H54 (cell line): ENCODE measurements at places on chromosomes 6 and 20.

DNA sequence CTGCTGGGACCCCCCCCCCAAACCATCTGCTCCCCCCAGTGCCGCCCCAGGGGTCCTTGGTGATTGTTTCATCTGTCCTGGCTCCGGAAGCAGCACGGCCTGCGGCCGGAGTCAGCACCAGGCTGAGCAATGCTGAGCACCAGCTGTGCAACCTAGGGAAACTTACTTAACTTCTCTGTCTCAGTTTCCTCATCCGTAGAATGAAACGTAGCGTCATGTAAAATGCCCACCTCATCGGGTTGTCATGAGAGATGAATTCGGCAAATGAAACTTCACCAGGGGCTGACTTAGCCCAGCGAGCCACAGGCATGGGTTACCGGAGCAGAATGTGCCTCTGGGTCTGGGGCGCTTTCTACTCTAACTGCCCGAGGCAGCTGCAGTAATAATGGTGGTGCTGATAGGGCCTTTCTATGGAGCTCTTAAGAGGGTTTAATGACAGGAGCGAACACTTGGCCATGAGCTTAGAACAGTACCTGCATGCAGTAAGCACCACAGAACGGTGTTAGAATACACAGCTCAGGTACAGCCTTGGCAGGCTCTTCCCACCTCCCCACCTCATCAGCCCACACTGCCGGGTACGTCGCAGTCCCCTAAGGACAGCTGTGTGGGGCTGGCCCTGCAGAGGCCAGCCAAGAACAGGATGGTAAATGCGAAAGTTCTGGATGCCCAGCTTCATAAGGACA is 1.7 kb downstream of the THBS2 start:
- DNase-seq: no peak

DNA sequence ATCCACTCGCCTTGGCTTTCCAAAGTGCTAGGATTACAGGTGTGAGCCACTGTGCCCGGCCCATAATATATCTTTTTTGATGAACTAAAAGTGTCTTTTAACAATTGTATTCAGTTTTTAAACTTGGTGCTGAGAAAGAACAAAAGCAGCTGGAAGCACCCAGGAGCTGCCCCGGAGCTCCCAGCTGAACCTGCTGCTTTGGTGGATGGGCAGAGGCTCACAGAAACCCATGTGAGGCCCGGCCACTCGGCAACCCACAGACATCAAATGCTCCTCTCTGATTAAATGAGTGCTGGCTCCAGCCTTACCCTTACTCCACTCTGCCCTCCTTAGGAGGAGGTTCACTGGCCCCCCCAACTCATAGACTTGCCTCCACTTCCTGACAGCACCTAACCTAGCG is 59.4 kb upstream of the FRMD1 start:
- DNase-seq: no peak

GRCh38 chr6:127199470-127199869 is 67.2 kb upstream of the RNF146 start:
- DNase-seq: no peak

GRCh38 chr6:107867302-107867615 is 43.1 kb upstream of the SCML4 start:
- DNase-seq: no peak

GRCh38 chr20:16444057-16444777 is 129.0 kb downstream of the KIF16B start:
- DNase-seq: no peak

DNA sequence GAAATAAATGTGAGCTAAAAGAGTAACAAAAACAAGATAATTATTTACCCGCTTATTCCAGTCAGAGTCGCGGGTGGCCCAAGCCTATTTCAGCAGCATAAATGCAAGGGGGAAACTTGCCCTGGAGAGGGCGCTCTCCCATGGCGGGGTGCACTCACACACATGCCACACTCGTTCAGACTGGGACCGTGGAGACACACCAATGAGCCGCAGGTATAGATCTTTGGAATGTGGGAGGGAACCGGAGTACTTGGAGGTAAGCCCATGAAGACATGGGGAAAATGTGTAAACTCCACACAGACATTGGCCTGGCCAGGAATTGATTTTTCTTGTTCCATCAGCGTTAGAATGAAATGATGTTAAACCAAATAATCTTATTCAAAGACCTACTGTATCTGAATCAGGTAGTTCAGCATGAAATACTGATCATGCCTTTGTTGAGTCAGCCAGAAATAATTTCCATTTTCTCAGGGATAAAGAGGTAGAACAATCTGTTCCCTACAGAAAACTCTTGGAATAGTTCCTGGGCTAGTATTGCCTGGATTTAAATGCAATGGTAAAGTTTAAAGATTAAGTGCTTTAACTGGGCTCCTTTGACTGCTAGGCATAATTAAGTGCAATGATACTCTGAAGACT is 191.5 kb downstream of the MCHR2 start:
- DNase-seq: no peak

GRCh38 chr6:162468326-162468725 is 259.2 kb downstream of the PRKN start:
- no peak for DNase-seq

- no peak for DNase-seq
These were observed 14.2 kb downstream of the ITCH start for GRCh38 chr20:34377072-34377847.

DNA sequence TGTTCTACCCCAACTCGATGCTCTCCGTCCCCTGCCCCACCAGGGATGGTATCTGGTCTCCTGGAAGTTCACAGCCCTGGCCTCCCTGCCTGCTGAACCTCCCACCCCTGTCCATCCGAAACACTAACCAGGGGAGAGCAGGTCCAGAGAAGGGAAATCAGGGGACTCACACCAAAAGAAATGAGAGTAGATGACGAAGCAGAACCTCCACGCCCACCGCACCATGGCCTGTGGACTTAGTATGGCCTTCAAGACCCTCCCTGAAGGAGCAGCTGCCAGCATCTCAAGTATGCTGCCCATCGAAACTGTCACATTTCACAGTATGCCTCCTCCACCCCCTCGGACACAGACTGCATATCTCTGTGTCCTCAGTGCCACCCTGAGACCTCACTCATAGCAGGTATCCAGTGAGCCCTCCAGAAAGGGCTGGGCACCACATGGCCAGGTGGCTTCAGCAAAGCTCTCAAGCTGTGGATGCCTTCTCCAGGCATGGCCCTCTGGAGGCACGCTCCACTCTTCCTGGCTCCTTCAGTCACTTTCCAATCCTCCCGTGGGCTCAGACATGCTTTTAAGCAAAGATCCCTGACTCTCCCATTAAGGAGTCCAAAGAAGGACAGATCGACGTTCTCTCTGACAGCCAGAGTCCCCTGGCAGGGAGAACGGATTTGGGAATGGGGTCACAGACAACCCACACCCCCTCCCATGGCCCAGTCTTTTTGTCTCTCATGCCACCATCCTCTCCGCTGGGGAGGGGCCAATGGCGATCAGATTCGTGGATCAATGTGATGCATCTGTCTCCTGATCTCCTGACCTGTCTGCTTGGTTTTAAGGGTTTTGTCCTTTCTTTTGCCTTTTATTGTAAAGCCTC is 158.4 kb downstream of the ANKRD60 start:
- DNase-seq: no peak

DNA sequence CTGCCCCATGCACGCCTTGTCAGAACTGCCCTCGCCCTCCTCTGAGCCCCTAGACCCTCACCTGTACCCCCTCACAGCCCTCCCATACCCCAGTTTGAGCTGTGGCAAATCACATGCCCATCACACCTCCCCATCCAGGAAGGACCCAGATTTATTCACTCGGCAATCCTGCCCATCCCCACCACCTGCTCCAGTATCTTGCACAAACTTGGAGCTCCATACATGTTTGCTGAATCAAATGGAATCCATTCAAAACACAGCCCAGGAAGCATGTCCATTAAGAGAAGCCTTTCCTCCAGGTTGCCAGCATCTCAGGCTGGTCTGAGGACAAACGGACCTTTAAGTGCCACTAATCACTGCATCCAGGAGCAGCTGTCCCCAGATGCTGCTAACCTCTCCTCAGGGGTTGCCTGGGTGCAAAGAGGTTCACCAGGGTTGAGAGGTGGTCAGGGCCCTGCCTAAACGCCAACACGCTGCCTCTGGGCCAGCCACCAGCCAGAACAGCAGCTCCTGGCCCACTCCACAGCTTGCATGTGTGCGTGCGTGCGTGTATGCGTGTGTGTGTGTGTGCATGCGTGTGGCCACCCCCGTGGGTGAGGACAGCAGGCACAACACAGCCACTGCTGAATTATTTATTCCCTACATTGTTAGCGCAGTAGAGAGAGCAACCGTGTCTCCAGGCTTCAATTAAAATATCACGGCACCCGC is 31.0 kb downstream of the GRM4 start:
- DNase-seq: no peak

DNA sequence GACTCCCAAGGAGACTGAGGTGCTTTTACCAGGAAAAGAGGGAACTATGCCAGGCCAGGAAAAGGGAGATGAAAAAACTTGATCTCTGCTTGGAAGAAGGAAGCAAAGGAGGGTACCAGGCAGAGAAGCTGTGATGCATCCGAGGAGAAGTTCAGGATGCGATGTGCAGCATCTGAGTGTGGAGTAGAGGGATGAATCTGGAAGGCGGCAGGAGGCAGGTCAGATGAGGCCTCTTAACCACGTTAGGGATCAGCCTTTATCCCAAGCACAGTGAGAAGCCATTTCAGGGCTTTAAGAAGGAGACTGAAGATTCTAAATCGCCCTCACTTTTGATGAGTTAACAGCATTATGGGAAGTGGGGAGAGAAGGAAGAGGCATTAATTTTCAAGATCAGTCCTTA is 44.9 kb upstream of the EYA2 start:
- DNase-seq: no peak

GRCh38 chr6:84615113-84615850 is 149.1 kb downstream of the TBX18 start:
- DNase-seq: no peak

- no peak for DNase-seq
These were observed 83.7 kb downstream of the FYN start for GRCh38 chr6:111789598-111789997.

DNA sequence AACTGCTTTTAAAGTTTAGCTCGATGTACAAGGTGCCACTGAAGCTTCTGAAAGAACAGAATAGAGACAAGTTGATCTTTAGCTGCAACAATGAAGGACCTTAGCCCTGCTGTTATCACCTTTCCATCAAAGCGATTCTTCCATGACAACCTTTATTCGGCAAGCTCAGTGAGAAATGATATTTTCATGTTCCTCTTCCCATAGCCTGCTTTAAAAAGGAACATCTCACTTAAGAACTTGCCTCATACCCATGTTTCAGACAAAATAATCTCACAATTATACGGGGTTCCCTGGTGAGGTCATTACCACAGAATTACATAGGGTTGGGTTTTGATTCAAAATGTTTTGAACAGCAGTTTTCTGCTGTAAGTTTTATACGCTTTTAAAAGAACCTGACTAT is 264.2 kb downstream of the THBS2 start:
- DNase-seq: no peak

GRCh38 chr6:126657561-126658175 is 317.8 kb downstream of the CENPW start:
- DNase-seq: no peak

- no peak for DNase-seq
These were observed 149.5 kb downstream of the RNF144B start for GRCh38 chr6:18536591-18537055.

DNA sequence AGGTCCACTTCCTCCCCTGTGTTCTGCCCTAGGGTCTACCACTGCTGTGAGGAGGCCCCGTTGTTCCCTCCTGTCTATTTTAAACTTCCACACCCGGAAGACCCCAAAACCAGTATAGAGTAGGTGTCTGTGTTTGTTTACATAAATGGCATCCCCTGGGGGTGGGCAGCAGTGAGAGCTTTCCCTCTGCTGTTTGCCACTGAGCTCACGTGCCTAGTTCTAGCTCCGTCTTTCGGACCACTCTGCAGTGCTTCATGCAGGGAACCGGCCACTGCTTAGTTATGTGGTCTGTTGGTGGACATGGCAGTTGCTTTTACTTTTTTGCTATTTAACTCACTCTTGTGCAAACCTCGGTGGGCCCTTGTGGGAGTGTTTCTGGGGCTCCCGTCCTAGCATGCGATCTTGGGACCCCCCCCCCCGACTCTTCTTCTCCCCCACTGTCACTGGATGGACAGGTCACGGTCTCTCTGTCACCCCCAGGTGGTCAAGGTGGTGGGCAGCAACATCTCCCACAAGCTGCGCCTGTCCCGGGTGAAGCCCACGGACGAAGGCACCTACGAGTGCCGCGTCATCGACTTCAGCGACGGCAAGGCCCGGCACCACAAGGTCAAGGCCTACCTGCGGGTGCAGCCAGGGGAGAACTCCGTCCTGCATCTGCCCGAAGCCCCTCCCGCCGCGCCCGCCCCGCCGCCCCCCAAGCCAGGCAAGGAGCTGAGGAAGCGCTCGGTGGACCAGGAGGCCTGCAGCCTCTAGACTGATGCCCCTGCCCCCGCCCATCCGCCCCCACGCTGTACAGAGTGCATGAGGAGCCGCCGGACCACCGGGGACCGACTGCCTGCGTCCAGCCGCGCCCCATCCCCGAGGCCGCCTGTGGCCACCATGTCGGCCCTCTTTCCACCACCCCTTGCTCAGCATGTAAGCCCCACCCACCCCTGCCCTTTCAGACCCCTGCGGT is 40.9 kb downstream of the VSTM2L start:
- DNase-seq: no peak

GRCh38 chr6:5302995-5303622 is 41.8 kb downstream of the FARS2 start:
- DNase-seq: no peak
